CD4-positive, alpha-beta T cell treated with Interleukin-6 at 100 ng/mL for 8 hours (primary cell): ENCODE measurements at places on chromosomes 6 and 20.

GRCh38 chr6:140462453-140463311, 1088.2 kb upstream of the CITED2 start:
- DNase-seq: no peak

GRCh38 chr20:56897318-56897957, 268.3 kb downstream of the TFAP2C start:
- DNase-seq: no peak

DNA sequence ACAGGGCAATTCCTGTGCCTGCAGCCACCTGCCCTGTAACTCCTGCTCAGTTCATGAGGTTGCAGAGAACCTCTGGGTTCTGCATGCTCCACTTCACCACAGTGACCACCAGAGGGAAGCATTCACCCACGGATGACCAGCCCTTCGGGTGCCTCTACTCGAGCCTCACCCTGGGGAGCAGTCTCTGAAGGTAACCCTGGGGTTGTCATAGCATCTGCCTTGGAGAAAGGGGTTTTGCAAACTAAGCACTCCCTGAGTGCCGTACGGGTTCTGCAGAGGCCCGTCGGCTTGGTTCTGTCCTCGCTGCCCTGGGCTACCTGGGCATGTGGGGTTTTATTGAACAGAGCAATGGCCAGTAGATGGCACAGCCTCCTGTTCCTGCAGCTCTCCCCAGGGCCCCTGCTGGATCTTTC, 10.2 kb upstream of the CST5 start:
- DNase-seq: peak; percentile 49

DNA sequence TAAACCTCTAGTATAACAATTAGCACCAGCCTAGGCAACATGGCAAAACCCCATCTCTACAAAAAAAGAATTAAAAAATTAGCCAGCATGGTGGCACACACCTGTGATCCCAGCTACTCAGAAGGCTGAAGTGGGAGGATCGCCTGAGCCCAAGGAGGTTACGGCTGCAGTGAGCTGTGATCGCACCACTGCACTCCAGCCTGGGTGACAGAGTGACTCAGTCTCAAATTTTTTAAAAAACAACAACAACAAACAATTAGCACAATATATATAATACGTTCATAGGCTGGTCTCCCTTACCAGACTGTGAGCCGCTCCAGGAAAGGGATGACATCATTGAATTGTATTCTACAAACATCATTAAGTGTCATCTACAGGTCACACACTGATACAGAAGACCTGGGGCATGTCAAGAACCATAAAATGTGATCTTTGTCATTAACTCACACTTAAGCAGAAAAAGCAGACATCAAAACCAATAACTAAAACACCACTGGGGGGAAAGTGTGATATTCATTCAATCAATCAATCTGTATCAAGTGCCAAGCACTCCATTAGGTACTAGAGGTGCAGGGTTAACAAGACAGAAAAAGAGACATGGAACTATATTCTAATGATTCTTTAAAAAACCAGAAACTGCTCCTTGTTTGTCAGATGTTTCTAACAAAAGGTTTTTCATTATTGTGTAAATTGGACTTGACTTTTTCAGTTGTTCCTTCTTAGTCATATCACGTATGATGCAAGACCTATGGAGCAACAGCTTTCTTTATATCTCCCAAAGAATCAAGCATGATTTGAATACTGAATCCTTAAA, 17.8 kb downstream of the MAP3K5 start:
- DNase-seq: no peak
